ENCODE measurements at places on chromosomes 3 and 15.

GRCh38 chr3:127035677-127036076, 52.8 kb downstream of the PLXNA1 start:
- H3K36me3 ChIP-seq: no peaks in the 10 kb centered on the region
- no peak overlapping the region for H3K4me3 ChIP-seq
- no peaks in the 10 kb centered on the region for H3K27me3 ChIP-seq
- no peak overlapping the region for H3K27ac ChIP-seq
- DNase-seq: no peak
- H3K4me1 ChIP-seq: peaks cover 14% of the 10 kb centered on the region

DNA sequence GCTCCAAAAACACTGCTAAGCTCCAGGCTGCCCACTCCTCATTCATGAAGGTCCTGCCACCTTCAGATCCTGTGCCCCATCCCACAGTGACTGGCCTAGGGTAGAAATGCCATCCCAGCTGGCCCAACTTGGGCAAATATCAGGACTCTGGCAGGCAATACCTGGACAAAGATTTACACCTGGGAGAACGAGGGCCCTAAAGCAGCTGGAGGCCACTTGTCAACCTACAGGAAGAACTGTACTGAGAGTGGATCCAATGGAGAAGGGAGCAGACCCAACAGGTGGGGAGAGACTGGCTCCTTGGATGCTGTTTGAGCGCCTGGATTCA, 57.1 kb upstream of the GATA2 start:
- no peak overlapping the region for H3K4me3 ChIP-seq
- peaks cover 4% of the 10 kb centered on the region for H3K4me1 ChIP-seq

- H3K36me3 ChIP-seq: no peaks in the 10 kb centered on the region
- DNase-seq: no peak
- no peaks in the 10 kb centered on the region for H3K27me3 ChIP-seq
- H3K27ac ChIP-seq: no peak overlapping the region
- no peak overlapping the region for H3K4me3 ChIP-seq
Measured at GRCh38 chr3:127754411-127755304, 67.7 kb downstream of the MGLL start.

DNA sequence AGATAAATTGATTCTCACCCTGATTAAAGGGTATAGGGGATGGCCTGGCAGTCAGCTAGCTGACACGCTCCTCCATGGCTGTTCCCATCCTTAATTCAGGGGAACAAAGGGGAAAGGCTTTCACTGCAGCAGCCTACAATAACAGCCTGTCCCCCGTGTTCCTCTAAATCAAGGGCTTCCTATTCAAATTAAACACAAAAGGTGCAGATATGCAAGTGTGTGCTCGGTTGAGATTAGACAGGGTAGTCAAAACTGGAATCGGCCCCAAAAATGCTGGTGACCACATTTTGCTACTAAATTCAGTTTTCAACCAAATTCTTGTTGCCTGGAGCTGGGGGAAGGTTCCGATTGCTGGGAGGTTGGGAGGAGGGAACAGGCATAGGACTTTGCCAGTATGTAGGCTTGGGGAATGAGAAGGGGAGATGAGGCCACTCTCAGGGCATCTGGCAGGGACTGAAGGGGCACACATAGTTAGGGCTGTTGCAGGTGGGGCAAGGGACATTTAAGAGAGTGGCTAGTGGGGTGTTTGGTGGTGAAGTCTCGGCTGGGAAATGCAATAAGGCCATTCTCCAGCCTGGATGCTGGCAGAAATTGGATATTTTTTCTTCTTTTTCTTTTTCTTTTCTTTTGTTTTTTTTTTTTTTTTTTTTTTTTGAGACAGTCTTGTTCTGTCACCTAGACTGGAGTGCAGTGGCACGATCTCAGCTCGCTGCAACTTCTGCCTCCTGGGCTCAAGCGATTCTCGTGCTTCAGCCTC, 32.9 kb upstream of the CTSH start:
- peaks cover 27% of the 10 kb centered on the region for H3K4me1 ChIP-seq
- no peaks in the 10 kb centered on the region for H3K27me3 ChIP-seq
- no peak for DNase-seq
- no peak overlapping the region for H3K4me3 ChIP-seq
- H3K36me3 ChIP-seq: no peaks in the 10 kb centered on the region
